ENCODE measurements at places on chromosomes 11 and 22.

- no peak for DNase-seq
These were observed 49.9 kb downstream of the STIM1 start for GRCh38 chr11:3905080-3905953.

DNA sequence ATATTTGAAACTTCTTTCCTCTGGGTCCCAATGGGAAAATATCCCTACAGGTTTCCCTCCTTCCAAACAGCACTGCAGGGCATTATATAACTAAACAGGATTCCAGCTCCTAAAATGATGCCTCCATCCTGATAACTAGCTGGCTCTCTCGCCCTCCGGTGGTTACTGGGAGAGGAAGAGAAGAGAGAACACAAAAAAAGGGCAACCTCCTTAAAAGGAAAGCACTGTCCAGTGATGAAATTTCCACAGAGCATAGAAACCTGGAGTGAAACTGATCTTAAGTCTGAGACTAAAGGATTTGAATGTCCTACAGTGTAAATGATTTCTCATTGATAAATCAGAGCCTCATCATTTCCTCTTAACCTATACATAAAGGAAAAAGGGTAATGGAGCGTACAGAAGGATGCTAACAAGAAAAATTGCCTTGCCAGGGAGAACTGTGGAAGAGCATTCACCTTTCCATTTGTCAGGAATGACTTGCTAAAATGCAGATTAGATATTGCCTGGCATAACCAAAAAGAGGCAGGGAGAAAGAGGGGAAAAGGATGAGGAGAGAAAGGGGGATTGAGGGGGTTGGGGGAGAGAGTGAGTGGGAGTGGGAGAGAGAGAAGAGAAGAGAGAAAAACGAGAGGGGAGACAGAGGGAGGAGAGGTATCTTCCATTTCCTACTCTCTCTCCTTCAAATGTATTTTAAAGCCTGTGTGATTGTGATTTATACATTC is 121.3 kb downstream of the APOL5 start:
- no peak for DNase-seq

DNA sequence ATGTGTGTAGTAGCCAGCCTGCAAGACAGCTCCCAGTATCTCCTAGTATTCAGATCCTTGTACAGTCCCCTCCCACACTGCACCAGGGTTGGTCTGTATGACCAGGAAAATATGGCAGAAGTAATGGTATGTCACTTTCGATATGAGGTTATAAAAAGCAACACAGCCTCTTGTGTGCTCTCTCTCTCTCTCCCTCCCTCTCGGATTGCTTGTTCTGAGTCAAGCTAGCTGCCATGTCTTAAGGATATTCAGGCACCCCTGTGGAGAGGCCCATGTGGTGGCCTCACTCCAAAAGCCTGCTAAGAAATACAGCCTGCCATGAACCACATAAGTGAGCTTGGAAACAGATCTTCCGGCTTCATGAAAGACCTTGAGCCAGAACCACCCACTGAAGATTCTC is 25.4 kb downstream of the FXYD6 start:
- peak; percentile 42 for DNase-seq

- DNase-seq = no peak
These were observed 215.1 kb downstream of the SWAP70 start for GRCh38 chr11:9878936-9879335.

DNA sequence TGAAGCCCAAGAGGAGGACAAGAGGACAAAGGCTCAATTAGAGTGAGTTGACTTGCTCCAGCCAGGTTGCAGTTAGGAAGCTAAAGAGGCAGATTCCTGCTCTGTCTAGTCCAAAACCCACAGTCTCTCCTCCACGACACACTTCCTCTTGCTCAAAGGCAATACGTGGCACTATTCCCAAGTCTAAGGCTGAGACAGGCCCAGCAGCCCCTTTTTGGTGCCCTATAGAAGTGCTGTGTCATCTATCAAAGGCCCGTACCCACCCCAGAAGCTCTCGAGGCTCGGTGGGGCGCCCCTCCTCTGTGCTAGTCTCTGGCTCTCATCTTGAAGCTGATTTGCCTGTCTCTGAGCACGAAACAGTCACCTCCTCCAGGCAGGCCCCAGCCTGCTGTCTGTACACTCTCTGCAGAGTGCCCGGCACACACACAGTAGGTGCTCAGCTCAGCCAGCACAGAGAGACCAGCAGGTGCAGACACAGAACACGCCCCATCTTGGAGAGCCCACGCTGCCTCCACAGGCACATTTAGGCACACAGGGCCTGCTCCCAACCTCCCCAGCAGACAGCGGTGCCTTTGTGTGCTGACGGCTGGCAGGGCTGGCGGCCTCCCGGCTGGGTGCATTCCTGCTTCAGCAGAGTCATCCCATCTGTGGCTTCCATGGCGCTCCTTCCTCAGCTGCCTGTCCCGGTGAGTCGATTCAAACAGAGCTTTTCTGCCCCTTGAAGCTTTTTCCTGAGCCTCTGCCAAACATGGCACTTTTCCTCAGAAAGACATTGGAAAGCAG is 52.8 kb downstream of the MYH9 start:
- DNase-seq = no peak

DNA sequence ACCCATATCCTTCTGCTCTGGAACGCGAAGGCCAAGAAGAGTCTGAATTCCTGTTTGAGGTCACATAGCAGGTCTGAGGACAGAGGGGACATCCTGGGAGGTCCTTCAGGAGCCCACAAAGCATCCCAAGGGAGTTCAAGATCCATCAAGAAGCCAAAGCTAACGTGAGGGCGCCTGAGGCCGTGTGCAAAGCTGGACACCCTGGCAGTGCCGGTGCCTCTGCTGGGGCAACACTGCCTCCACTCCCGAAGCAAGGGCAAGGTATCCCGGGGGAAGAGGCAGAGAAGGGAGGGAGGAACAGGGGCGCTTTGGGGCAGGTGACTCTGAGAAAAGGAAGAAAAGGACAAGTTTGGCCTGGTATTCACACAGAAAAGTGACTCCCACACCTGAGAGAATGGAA is 50.3 kb upstream of the CDON start:
- no peak for DNase-seq

DNA sequence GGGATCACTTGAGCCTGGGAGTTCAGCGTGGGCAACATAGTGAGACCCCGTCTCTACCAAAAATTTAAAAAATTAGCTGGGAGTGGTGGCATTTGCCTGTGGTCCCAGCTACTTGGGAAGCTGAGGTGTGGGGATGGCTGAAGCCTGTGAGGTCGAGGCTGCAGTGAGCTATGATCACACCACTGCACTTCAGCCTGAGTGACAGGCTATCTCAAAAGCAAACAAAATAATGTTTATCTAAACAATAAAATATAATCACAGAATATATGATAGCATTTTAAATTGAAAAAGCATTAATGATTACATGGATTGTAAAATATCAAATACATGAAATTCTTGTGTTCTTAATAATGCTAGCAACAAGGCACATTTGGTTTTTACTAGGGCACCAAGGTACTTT is 2.7 kb downstream of the BEST1 start:
- no peak for DNase-seq

GRCh38 chr22:37462983-37463382 is 23.2 kb downstream of the MFNG start:
- DNase-seq = peak; percentile 73

DNA sequence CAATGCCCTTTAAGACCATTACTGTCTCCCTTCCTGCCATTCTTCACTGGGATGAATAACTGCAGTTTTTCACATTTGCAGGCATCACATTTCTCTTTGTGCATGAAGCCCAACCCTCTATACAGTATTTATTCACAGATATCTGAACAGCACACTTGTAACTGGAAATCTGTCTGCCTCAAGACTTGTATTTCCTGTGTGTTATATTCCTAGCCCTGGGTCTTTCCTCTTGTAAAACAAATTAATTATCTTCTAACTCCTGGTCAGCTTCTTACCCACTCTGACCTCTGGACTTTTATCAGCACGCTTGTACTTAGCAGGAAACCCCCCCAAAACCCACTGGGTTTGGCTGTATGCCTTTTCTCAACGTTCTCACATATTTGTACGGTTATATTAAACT is 2.0 kb downstream of the CSRP3 start:
- no peak for DNase-seq

DNA sequence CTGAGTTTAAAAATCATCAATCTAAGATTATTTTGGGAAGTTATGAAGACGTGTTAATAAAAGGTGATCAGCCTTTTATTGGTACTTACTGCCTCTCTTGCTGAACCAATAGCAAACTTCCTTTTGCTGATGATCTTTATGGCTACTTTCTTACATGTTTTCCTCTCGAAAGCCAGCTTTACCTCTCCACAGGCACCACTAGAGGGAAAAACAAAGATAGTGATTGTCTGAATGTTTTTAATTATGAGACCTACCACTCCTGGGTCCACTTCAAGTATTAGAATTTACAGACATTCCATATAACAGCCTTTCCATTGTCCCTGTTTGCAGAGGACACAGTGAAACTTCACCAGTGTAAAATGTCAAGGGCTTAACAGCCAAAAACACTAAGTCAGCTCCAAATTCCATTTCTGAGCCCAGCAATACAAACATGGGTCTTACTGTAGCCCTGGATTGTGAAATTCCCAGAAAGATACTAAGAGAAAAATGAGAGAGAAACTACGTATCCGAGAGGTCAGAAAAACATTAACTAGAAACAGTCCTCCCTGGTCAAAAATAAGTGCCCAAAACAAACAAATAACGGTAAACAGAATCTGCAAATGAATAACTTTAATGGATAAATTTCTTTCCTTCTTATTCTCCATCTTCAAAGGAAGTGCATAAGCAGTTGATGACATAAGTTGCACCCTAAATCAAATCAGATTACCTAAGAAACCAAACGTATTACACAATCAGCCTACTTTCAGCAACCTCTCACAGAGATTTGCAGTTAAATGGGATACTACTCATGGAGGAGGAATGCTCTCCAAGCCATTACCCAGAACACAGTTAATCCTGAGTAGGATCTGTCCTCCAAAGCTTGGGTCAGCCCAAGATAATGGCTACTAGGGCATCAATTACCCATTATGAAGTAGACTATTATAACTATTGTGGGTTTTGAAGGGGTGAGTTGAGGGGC is 29.5 kb downstream of the CHEK2 start:
- DNase-seq = no peak

GRCh38 chr11:71239581-71239980 is 12.8 kb downstream of the SHANK2 start:
- no peak for DNase-seq

GRCh38 chr22:43236411-43237166 is 49.7 kb upstream of the TTLL12 start:
- DNase-seq = no peak

- DNase-seq = no peak
These were observed 3.2 kb upstream of the FJX1 start for GRCh38 chr11:35614939-35615569.

DNA sequence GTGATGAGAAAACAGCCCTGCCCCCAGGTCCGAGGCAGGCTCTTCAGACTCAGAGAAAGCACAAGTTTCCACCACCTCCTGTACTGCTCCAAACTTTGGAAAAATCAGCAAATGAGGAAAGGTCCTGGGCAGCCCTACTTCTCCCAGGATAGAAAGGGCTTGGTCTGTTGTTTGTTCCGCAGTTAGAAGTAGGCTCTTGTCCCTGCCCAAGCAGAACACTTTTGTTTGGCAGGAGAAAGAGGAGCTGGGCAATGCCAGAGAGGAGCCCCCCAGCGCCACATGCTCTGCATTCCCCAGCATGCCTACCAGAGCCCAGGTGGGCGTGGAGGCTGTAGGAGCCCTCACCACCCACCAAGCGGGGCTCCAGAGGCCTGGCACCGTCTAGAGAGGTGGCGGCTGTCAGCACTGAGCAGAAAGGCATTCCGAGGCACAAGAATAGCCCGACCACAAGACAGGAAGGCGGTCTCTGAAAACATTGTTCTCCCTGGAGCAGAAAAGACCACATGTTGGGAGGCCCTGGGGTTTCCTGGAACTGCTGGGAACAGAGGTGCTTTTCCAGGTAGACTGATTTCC is 90.3 kb upstream of the CD82 start:
- DNase-seq = no peak

GRCh38 chr11:19092850-19093249 is 24.1 kb upstream of the ZDHHC13 start:
- DNase-seq = no peak

GRCh38 chr11:36057379-36058042 is 113.6 kb downstream of the LDLRAD3 start:
- DNase-seq = no peak

DNA sequence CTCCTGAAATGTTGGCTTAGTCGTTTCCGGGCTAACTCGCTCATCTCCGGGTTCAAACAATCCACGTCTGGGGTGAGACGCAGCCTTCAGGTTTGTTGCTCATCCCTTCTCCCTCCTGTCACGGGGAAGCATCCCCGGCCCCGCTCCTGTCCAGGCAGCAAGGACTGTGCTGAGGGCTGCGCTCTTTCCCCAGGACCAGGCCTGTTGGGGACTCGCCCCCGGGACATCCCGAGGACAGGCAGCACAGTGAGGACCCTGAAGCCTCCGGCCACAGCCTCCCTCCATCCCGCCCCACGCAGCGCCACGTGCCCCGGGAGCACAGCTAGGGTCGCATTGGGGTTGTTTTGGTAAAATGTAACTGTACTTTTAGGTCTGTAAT is 252.0 kb downstream of the BRD1 start:
- DNase-seq = no peak

DNA sequence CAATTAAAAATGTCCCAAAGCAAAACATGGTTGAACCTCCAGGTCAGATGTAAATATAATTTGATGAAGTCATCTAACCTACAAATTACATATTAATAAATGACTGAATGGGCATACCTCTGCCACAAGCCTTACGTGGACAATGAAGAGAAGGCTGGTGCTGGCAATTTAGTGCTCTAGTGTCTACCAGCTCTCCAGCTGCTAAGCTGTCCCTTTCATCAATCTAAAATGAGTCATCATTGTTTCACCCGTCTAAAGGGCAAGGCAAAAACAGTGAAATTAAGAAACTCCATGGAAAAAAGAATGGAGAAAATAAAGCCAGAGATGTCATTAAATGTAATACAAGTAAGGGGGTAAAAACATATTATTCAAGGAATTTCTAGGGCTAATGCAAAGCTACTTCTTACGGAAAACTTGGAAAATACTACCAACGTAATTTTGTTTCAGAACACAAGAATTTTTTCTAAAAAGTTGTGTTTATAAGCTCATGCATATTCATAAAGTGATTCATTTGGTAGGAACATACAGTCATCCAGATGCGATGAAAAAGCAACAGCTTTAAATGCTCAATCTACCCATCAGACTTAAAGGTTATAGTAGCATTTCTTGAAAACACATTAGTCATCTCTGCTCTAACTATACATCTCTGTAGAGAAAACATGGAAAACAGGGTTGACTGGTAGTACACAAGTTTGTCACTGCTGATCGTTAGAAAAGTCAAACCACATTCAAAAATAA is 71.5 kb downstream of the SIK3 start:
- no peak for DNase-seq

- no peak for DNase-seq
These were observed 3.1 kb upstream of the PTS start for GRCh38 chr11:112223121-112223520.

GRCh38 chr11:75768112-75768908 is at the start of gene DGAT2:
Gene DGAT2, plus strand, starts transcription at chr11:75768778. Its CDS starts 214 bp downstream, at chr11:75768992.
- DNase-seq = peak; percentile 85

DNA sequence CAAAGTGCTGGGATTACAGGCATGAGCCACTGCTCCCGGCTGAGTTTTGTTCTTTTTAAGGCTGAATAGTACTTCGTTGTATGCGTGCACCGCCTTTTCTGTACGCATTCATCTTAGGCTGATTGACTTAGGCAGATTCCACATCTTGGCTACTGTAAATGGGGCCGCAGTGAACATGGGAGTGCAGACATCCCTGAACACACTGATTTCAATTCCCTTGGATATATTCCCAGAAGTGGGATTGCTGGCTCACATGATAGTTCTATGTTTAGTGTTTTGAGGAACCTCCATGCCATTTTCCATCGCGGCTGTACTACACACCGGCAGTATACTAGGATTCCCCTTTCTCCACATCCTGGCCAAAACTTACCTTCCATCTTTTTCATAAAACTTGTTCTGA is 10.4 kb upstream of the ZNF74 start:
- peak; percentile 10 for DNase-seq
